ENCODE measurements at places on chromosomes 5 and 9.

- DNase-seq: no peak
Observed at GRCh38 chr9:99023231-99023630, 79.5 kb downstream of the COL15A1 start.

DNA sequence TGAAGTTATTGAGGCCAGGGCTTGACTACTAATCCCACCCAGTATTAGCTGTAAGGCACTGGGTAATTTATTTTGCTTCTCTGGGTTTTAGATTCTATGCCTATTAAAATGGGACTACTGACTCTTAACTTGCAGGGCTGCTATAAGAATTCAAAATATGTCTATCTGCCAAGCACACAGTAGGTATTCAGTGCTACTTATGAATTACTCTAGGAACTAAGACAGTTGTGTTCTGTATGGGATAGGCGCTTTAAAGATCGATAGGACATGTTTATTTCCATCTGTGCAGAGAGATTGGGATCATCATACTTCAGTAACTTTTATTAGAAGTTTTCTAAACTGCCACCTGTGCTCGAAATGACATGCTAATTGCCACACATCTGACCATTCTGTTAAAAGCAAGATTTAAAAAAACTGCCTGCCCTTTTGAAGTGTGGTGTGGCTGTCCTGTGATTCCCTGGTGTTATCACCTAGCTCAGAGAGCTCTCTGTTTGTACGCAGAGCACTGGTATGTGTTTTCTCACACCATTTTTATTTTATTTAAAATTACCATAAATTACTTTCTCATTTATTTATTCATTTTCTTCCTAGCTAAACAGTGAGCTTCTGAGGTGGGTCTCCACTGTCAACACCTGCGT is 58.7 kb downstream of the FYB1 start:
- no peak for DNase-seq

- DNase-seq: no peak
Observed at GRCh38 chr5:159779481-159779880, 136.8 kb upstream of the ADRA1B start.

- peak; percentile 57 for DNase-seq
Observed at GRCh38 chr5:123875561-123876275, 363.7 kb downstream of the CSNK1G3 start.

- no peak for DNase-seq
Observed at GRCh38 chr5:133612249-133612860, at the start of gene FSTL4. Gene FSTL4 (minus strand): TSS chr5:133612541.

- no peak for DNase-seq
Observed at GRCh38 chr9:18189871-18190670, 283.9 kb upstream of the ADAMTSL1 start.

DNA sequence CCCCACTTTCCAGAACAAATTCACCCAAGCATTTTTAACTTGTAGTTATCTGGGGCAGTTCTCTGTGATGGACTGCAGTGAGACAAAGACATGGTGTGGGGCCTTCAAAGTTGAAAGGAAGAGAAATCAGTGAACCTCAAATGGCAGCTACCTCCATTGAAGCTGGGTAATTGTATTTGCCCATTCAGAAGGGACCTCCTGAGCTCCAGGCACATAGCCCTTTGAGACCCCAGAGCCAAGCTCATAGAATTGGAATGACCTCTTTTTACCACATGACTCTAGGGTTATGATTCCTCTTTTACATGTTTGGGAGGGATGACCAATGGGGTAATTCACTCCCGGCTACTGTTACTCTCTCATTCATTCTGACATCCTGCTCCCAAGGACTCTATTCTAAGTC is 368.4 kb upstream of the ITGA1 start:
- DNase-seq: no peak

DNA sequence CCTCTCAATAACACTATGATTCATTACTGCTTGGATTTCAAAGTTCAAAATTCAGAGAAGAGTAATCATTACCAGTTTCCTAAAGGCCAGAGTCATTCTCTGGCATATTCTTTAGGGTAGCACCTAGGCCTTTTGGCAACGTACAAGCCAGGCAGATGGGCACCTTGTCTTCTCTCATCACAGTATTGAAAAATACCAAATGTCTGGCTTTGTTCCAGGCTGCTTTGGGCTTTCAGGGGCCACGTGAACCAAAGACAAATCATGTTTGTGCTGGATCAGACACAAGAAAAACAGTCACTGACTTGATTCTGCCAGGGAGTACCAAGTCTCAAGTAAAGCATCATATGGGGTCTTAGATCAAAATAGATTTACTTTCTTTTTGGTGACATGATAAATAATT is 15.5 kb downstream of the MEGF9 start:
- DNase-seq: no peak

GRCh38 chr5:139273322-139273571 is 20.3 kb upstream of the MATR3 start:
- DNase-seq: no peak

DNA sequence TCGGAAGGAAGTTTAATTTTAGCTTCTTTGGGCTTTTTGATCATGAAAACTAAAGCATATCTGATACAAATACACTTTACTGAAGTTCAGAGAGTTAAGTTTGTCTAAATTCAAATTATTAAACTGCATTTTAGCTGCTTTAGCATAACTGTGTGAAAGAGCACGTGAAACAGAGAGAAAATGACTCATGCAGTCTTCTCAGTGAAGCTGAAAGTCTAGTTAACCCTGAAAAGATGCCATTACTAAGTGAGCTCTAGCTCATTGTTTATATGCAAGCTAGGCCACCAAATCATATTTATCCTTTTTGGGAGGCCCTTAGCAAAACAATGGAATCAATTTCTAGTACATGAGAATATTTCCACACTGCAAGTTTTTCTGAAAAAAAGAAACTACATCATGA is 27.6 kb downstream of the TPD52L3 start:
- DNase-seq: no peak

DNA sequence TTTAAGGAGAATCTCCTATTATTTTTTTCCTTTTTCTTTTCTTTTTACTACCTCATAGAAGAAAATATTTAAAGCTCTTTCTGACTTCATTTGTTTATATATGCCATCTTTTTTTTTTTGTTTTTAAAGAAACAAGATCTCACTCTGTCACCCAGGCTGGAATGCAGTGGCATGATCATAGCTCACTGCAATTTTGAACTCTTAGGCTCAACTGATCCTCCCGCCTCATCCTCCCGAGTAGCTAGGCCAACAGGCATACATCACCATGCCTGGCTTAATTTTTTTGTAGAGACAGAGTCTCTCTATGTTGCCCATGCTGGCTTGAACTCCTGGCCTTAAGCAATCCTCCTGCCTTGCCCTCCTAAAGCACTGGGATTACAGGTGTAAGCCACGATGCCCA is 59.5 kb downstream of the LNPEP start:
- DNase-seq: no peak

DNA sequence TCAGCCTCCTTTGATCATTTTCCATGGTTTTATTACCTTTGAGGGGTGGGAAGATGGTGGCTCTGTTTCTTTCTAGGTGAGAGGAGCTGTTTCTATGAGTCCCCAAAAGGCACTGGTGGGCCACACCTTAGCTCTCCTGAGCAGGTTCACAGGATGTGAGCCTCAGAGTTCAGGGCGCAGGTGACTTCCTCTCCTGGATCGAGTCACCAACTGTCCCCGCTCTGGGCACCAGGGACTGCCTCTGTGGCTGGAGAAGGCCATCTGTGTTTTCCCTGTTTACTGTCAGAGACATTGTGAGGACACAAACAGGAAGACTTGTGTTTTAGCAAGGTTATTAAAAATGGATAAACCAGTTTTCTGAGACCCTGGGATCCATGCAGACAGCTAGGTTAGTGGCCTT is 68.5 kb downstream of the IL31RA start:
- DNase-seq: no peak

DNA sequence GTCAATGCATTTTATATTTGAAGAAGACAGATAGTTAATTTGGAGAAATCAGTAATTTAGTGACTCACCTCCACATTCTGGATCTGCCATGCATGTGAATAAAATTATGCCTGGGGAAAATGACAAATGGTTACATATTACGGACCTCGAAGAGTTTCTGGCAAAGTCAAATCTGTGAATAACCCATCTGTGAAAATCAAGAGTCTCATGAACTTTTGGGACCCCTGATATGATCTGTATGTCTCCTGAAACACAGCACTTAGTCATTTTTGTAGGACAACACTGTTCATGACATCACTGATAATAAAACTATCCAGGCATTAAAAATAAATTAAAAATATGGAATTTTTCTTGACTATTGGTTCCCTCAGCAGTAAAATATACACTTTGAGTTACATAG is 584.5 kb downstream of the TLE4 start:
- DNase-seq: no peak

GRCh38 chr9:135960411-135961276 is 529 bp downstream of the UBAC1 start:
- DNase-seq: no peak

- no peak for DNase-seq
Observed at GRCh38 chr5:134637116-134637721, 4.6 kb upstream of the SAR1B start.

DNA sequence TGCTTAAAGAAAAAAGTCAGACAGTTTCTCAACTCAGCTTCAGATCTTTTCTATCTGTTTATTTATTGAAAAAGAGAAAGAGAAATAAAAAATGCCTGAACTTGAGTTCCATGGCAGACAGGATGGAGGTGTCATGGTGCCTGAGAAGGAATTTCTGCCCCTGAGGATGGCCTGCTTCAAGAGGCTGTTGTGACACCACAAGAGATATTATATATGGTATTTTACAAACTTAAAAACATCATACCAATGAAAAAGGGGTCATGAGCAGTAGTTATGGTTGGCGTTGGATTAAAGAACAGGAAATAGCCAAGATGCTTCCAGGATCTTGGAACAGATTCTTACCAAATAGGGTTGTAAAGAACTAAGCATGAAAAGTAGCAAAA is 344.6 kb downstream of the GLIS3 start:
- DNase-seq: no peak

- DNase-seq: no peak
Observed at GRCh38 chr5:152086668-152087067, 162.0 kb upstream of the GLRA1 start.

GRCh38 chr5:41821051-41821450 is 49.2 kb downstream of the OXCT1 start:
- no peak for DNase-seq

DNA sequence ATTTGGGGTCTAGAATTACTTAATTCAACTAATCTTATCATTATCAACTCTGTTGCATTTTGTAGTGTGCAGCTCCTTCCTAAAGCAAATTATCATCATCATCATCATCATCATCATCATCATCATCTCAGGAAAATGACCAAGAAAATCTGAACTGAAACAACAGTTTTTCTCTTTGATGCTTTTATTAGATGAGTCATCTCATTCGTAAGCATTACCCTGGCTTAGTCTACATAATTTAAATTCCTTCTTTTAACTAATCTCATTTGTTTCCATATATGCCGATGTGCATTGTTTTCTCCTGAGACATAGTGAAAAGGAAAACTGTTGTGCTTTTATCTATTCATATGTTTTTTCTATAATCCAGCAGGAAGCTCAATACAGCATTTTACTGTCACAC is 173.0 kb upstream of the PDE4D start:
- DNase-seq: no peak

- DNase-seq: no peak
Observed at GRCh38 chr9:16680975-16681651, 189.4 kb downstream of the BNC2 start.

GRCh38 chr5:93587597-93588351 is 4.8 kb downstream of the NR2F1 start:
- no peak for DNase-seq

DNA sequence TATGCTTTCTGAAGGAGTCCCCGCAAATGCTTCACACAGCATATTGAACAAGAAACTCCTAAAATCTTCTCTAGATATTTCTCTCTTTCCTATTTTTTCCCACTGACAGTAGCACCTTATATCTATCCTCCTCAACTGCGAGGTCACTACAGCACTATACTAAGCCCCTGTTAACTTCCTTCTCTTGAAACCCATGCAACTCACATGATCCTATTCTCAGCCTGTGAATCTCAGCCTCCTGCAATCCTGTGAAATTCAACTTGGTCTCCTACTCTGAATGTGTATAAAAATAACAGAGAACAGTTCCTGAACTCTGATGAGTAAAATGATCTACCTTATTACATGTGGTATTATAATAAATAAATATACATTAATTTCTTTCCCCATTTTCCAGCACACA is 6.1 kb upstream of the PLGRKT start:
- no peak for DNase-seq

DNA sequence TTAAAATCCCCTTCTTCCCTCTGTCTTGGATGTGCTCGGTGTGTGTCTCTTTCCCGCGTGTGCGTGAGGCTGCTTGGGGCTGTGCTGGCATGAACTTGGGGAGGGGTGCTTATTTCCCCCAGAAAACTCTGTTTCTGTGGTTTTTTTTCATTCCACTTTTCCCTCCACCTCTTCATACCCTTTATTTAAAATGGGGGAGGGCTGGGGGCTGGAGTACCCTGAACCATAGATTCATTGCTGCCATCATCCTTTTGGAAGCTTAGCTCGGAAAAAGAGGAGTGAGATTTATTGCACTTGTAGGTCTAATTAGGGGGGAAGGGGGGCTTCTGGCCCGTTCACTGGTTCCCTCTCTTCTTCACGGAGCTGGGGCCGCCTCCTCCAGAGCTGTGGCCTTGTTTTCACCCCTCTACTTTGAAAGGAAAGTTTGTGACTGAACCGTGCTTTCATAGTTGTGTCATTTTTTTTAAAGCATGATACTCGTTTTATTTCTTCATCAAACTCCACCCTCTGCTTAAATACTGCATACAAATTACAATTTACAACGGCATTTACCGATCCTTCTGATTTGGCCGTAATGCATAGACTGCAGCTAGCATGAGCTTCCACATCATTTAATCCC is 2.9 kb downstream of the NR2F1 start:
- no peak for DNase-seq

GRCh38 chr9:74282526-74283253 is 214.4 kb upstream of the RORB start:
- DNase-seq: no peak

GRCh38 chr9:94277885-94278536 is 18.9 kb downstream of the ZNF169 start:
- no peak for DNase-seq

- DNase-seq: no peak
Observed at GRCh38 chr5:376799-377325, 55.3 kb downstream of the AHRR start.

- DNase-seq: no peak
Observed at GRCh38 chr5:81789033-81789432, 38.1 kb upstream of the SSBP2 start.

DNA sequence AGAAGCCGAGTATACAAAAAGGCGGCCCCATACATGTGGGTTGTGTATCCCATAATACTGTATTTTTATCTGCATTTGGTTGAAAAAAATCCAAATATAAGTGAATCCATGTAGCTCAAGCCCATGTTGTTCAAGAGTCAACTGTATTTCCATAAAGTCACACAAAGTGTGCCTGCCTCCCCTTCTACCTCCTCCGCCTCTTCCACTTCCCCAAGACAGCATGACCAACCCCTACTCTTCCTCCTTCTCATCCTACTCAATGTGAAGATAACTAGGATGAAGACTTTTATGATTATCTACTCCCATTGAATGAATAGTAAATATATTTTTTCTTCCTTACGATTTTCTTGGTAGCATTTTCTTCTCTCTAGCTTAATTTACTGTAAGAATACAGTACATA is 92.7 kb downstream of the RFX3 start:
- DNase-seq: no peak

Data from hypothalamus (tissue), 51 donors.